Heart right ventricle (tissue), 16 donors: ENCODE measurements at places on chromosomes 16 and 17. TPM values are rescaled to one million over a fixed set of nuclear protein-coding genes. Genes with fewer than 3 reads are reported as not detected.

The TAC4 gene
- total RNA-seq = 2.7 TPM

The GAN gene
- total RNA-seq = 17.7 TPM

- H3K36me3 ChIP-seq = no peaks in the 10 kb centered on the region
- no peak overlapping the region for H3K4me3 ChIP-seq
- no peaks in the 10 kb centered on the region for H3K27me3 ChIP-seq
- H3K4me1 ChIP-seq = peaks cover under 1% of the 10 kb centered on the region
- DNase-seq = no peak
Measured at GRCh38 chr17:31062346-31062745, 32.4 kb upstream of the NF1 start.

GRCh38 chr16:83366228-83366627 lies 441.6 kb upstream of the HSBP1 start:
- H3K4me1 ChIP-seq = no peaks in the 10 kb centered on the region
- DNase-seq = no peak
- H3K27ac ChIP-seq = no peak overlapping the region
- H3K4me3 ChIP-seq = no peak overlapping the region
- H3K36me3 ChIP-seq = no peaks in the 10 kb centered on the region

The TEX14 gene
- total RNA-seq = 0.18 TPM

DNA sequence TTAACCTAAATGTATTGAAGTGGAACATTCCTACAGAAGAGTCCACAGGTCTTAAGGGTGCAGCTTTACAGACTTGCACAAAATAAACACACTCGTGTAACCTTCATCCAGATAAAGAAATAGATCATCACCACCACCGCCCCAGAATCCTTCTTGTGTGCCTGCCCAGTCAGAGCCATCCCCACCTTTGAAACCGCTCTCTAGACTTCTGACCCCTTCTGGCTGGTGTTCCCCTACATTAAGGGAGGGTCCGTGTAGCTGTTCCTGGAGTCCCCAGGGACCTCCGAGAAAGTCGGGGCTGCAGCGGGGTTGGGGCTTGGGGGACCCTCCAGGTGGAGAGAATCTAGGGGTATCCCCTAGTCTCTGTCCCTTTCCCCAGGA lies 9.4 kb downstream of the TBX4 start:
- no peak for DNase-seq
- H3K4me1 ChIP-seq = peaks cover 5% of the 10 kb centered on the region
- H3K27ac ChIP-seq = no peak overlapping the region
- no peak overlapping the region for H3K4me3 ChIP-seq
- H3K36me3 ChIP-seq = no peaks in the 10 kb centered on the region

The PIGW gene
- total RNA-seq = 5.5 TPM

DNA sequence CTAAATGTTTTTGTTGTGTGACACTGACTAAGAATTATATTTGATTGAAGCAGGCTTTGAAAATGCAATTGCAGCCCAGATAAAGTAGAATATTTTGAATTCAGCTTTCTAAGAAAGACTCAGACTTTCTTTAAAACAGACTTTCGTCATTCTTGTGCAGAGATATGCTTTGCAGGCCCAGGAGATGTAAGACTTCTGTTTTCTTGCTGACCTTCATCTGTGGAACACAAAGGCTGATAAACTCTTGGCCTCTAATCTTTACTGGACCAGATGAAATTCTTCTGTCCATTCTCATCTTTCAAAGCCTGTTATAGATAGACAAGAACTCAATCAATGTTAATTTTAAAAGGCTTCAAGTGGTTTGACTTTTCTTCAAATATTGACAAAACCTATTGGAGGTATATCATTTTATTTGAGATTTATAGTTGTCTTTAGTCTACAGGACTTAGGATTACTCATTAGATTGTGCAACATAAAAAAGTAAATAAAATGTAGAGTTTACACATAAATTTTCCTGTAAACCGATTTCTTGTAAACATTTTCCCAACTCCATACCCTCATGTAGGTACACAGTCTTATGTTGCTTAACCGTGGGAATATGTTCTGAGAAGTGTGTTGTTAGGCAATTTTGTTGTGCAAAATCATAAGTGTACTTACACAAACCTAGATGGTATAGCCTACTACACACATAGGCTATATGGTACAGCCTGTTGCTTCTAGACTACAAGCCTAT lies 94.2 kb downstream of the MAP2K4 start:
- no peaks in the 10 kb centered on the region for H3K27me3 ChIP-seq
- no peak overlapping the region for H3K4me3 ChIP-seq
- H3K36me3 ChIP-seq = peaks cover 68% of the 10 kb centered on the region
- DNase-seq = no peak
- H3K4me1 ChIP-seq = peaks cover 5% of the 10 kb centered on the region

The GNAO1 gene
- 6.4 TPM for total RNA-seq

- DNase-seq = peak; percentile 30
- no peaks in the 10 kb centered on the region for H3K36me3 ChIP-seq
- peaks cover 51% of the 10 kb centered on the region for H3K27me3 ChIP-seq
- H3K27ac ChIP-seq = no peak overlapping the region
- H3K4me3 ChIP-seq = peak overlapping the region; percentile 39
Measured at GRCh38 chr17:43755389-43755875, 3.2 kb downstream of the SOST start.

The CCL17 gene
- total RNA-seq = not detected

DNA sequence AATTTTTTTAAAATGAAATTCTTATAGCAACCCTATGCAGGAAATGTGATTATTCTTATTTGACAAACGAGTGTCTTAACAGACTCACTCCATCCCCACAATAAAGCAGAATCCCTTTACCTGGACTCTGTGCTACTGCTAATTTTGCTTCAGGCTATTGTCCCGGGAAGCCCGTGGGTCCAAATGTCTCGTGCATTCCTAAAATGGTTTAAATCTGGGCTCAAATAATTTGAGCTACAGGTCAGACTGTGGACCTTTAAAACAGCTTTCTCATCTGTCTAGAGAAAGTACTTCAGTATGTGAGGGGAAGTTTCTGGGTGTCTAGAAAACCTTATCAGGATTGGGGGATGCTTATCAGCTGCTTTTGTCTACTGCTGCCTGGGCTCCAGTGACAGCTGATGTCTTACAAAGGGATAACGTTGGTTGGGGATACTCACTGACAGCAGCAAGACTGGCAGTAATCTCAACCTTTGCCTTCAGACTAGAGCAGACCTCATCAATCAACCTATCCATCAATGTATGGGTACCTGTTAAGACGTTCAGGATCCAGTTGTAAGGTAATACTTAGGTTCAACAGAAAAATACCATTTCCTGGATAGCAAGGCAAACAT lies 197.9 kb upstream of the CDH11 start:
- H3K36me3 ChIP-seq = no peaks in the 10 kb centered on the region
- H3K27me3 ChIP-seq = no peaks in the 10 kb centered on the region
- no peak overlapping the region for H3K4me3 ChIP-seq
- no peak for DNase-seq

The HOXB5 gene
- not detected for total RNA-seq

DNA sequence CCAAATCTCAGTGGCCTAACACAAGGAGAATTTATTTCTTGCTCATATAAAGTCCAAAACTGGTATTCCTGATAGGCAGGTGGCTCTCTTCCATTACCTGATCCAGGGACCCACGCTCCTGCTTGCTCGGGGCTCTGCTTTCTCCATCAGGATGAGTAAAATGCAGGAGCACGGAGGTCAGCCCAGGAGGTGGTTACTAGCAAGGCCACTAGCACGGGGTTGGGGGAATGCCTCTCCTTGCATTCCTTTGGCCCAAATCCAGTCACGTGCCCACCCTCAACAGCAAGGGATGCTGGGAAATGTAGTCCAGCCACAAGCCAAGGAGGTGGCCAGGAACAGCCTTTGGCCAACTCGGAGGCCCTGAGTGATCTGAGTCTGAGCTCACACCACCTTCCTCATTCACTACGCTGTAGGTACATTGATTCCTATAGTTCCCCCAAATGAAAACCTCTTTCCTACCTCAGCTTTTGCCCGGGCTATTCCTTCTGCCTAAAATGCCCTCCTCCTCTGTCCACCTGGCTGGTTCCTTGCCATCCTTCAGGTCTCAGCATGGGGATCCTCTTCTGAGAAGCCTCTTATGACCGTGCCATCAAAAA lies 38.3 kb upstream of the HAPSTR1 start:
- no peaks in the 10 kb centered on the region for H3K27me3 ChIP-seq
- peaks cover 11% of the 10 kb centered on the region for H3K4me1 ChIP-seq
- peak; percentile 32 for DNase-seq
- no peak overlapping the region for H3K4me3 ChIP-seq
- no peaks in the 10 kb centered on the region for H3K36me3 ChIP-seq
- H3K27ac ChIP-seq = no peak overlapping the region

DNA sequence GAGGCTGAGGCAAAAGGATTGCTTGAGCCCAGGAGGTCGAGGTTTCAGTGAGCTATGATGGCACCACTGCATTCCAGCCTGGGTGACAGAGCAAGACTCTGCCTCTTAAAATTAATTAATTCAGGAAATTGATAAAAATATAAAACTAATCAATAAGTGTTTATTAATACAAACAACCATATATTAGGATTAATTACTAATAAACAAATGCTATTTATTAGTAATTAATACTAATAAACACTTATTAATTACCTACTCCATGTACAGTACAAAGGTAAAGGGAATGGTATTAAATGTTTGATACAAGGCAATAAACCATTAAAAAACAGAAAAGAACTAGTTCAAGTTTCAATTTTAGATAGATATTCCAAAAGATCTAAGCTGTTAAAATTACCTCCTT lies 119.2 kb upstream of the C17orf78 start:
- no peak overlapping the region for H3K4me3 ChIP-seq
- H3K4me1 ChIP-seq = no peaks in the 10 kb centered on the region
- no peaks in the 10 kb centered on the region for H3K27me3 ChIP-seq
- H3K36me3 ChIP-seq = peaks cover 62% of the 10 kb centered on the region
- no peak overlapping the region for H3K27ac ChIP-seq

The TEKT1 gene
- not detected for total RNA-seq

The PPY gene
- total RNA-seq = not detected

The CHST4 gene
- total RNA-seq = not detected

- H3K36me3 ChIP-seq = no peaks in the 10 kb centered on the region
- H3K27ac ChIP-seq = no peak overlapping the region
- H3K27me3 ChIP-seq = no peaks in the 10 kb centered on the region
- no peak overlapping the region for H3K4me3 ChIP-seq
Measured at GRCh38 chr16:5064915-5065314, 841 bp downstream of the C16orf89 start.

The NSF gene
- total RNA-seq = 24.9 TPM

The RNF40 gene
- total RNA-seq = 43.2 TPM

GRCh38 chr17:16352667-16353316 lies 477 bp downstream of the CENPV start:
- no peaks in the 10 kb centered on the region for H3K36me3 ChIP-seq
- H3K27ac ChIP-seq = peak overlapping the region; percentile 26
- H3K27me3 ChIP-seq = peaks cover 13% of the 10 kb centered on the region
- peaks cover 7% of the 10 kb centered on the region for H3K4me1 ChIP-seq

DNA sequence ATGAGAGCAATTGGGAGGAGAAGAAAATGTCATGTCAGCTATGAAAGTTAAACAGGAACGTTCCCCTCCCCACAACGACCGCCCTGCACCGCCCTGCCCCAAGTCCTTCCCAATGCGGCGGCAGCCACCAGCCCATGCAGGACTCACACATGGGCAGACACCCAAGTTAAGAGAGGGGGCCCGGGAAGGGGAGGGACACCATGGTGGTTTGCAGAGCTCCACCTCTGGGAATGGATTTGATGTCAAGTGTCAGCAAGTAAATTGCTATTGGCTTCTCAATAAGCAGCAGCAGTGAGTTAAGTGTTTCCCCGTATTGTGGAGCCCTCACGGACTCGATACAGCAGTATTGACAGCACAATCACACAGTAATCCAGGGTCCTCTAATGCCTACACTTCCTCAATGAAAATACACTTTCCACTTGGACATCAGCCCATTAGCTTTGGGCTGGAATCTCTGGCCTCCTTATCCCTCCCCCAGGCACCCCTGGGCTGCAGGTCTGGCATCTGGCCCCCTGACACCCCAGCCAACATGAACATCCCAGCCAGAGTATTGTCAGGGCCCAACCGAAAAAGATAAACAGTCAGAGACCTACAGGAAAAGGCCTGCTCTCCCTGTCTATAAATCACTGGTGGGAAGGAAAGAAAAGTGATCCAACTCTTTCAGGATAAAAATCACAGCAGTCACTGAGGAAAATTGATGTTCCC lies 22.6 kb downstream of the ZFHX3 start:
- H3K4me1 ChIP-seq = peaks cover 66% of the 10 kb centered on the region
- no peaks in the 10 kb centered on the region for H3K36me3 ChIP-seq
- H3K4me3 ChIP-seq = no peak overlapping the region
- H3K27ac ChIP-seq = no peak overlapping the region

DNA sequence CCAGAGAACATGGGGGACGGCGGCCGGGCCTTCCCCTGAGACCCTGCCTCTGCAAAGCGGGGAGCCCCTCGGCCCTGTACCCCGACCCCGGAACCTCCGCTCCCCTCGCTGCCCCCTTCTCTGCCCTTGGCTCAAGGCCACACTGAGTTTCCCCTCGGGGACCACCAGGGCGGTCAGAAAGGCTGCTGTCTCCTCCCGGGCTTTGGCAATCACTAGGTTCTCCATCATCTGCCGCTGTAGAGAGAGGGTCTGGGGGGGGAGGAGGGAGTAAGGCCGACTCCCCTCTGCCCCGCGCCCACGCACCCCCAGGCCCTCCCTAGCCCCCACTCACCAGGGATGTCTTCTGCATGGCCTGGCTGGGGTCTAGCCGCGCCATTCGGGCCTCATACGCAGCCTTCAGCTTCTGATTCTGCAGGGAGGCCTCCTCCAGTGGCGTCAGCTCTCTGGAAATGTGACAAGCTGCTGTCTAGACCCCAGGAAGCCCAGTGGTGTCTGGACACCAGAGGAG lies 8.4 kb downstream of the VPS9D1 start:
- H3K27ac ChIP-seq = no peak overlapping the region
- H3K27me3 ChIP-seq = peaks cover 8% of the 10 kb centered on the region
- H3K4me3 ChIP-seq = peak overlapping the region; percentile 47
- H3K36me3 ChIP-seq = no peaks in the 10 kb centered on the region
- DNase-seq = no peak

- H3K27ac ChIP-seq = no peak overlapping the region
- peaks cover 9% of the 10 kb centered on the region for H3K4me1 ChIP-seq
- DNase-seq = no peak
- no peak overlapping the region for H3K4me3 ChIP-seq
- no peaks in the 10 kb centered on the region for H3K27me3 ChIP-seq
Measured at GRCh38 chr17:43992641-43993040, 11.8 kb upstream of the NAGS start.

GRCh38 chr17:60600490-60601446 lies 775 bp downstream of the PPM1D start:
- H3K36me3 ChIP-seq = no peaks in the 10 kb centered on the region
- H3K4me3 ChIP-seq = peak overlapping the region; percentile 77
- peak overlapping the region; percentile 97 for H3K27ac ChIP-seq

GRCh38 chr17:30336369-30337171 lies 2.7 kb upstream of the TMIGD1 start:
- DNase-seq = no peak
- H3K36me3 ChIP-seq = no peaks in the 10 kb centered on the region

- no peaks in the 10 kb centered on the region for H3K27me3 ChIP-seq
- DNase-seq = no peak
- H3K27ac ChIP-seq = no peak overlapping the region
- H3K36me3 ChIP-seq = no peaks in the 10 kb centered on the region
- no peaks in the 10 kb centered on the region for H3K4me1 ChIP-seq
Measured at GRCh38 chr16:25912321-25912720, 220.6 kb downstream of the HS3ST4 start.
